ENCODE measurements at places on chromosomes 1 and 21.

DNA sequence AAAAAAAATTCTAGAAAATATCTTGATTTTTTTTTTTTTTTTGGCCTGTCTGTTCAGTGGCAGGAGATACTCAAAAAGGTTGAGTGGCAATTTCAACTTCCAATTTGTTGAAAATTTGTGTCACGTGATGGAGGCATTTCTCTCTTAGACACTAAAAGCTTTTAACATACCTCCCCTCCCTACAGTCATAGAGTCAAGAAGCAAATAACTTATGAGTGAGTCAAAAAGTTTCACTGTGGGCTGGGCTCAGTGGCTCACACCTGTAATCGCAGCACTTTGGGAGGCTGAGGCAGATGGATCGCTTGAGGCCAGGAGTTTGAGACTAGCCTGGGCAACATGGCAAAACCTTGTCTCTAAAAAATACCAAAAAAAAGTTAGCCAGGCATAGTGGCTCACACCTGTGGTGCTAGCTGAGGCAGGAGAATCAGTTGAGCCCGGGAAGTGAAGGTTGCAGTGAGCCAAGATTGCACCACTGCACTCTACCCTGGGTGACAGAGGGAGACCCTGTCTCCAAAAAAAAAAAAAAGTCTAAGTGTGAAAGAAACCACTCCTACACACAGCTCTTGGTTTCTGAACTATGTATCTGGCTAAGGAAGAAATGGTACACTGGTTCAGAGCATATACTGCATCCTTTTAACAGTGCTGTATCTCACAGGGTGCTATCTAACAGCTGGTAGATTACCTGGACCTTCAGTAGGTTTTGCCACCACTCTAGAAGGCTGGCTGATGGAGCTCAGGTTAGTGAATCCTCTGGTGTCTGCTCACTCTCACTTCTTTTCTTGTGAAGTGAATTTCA lies 11.6 kb upstream of the BSDC1 start:
- DNase-seq: no peak

DNA sequence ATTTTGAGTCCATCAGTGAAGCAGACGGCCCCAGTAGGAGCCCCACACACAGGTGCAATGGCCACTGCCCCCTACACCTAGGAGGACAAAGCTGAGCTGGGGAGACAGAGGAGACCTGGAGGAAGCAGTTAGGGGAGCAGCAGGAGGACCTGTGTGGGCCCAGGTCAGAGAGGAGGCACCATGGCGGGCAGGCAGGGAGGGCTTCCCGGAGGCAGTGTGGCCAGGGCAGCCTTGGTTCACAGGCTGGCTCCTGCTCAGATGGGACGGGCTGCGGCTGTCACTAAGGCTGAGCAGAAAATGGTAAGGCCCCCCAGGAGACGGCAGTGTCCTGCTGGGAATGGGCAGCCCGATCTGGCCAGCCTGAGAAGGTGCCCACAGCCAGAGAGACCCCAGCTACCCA lies 15.4 kb downstream of the MEGF6 start:
- DNase-seq: no peak

DNA sequence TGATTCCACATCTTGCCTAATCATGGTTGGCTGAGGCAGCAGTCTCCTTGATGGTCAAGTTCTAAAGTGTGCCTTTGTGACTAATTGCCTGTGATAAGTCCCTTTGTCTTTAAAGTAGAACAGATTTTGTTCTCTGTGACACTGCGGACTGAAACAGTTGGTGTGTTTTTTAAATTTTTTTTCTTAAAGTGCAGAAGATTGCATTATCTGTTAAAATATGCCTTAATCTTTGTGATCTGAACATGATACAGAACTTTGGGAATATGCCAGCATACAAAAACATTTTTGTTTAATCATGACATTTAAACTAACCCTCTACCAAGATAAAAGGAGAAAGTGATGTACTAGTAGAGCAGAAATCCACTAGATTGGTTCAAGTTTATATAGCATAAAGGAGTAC lies 1260.6 kb upstream of the ADGRL2 start:
- no peak for DNase-seq

- peak; percentile 43 for DNase-seq
These were observed 272.6 kb downstream of the S1PR1 start for GRCh38 chr1:101509370-101509769.

- no peak for DNase-seq
These were observed 3.1 kb upstream of the DNAJC11 start for GRCh38 chr1:6704746-6705145.

- DNase-seq: no peak
These were observed 80.7 kb upstream of the CD34 start for GRCh38 chr1:207991583-207992026.

GRCh38 chr1:46596846-46597245 lies 7.2 kb downstream of the MKNK1 start:
- no peak for DNase-seq

GRCh38 chr21:18771845-18772380 lies 368.3 kb upstream of the TMPRSS15 start:
- no peak for DNase-seq

DNA sequence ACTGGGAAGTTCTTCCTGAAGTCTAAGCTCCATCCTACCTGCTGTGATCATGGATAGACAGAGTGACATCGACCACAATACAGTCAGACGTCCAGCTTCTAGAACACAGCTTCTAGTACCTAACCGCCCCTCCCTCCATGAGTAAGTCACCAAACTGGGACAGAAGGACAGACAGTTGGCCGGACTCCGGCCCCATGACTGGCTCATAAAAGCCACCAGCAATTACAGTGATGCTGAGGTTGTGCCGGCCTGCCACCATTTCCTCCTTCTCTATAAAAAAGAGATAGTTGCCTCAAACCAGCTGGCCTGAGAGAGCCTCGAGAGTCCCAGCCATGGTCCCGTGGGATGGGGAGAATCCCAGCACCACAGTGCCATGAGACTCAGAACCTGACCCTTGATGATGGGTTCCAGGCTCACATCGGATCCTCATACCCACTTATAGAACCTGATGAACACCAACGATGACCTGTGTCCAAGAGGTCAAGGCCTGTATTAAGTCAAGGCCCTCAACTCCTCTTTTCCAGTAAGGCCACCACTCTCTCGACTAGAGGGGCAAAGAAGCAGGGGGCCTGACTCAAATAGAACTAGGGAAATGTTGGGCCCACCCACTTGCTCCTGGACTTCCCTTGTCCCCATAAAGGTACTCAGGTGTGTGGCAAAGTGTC lies 3.4 kb downstream of the MEF2D start:
- DNase-seq: no peak

GRCh38 chr1:161313554-161314200 lies 504 bp upstream of the SDHC start:
- peak; percentile 9 for DNase-seq
